Fibroblast of gingiva (primary cell): ENCODE measurements at places on chromosomes 2 and 18.
A peak's percentile ranks its signal among the peaks of the same experiment; 100 is the strongest.

- no peak for DNase-seq
Measured at GRCh38 chr18:24403076-24403475, 5.5 kb upstream of the OSBPL1A start.

GRCh38 chr2:1594373-1595171 is 149.7 kb downstream of the PXDN start:
- no peak for DNase-seq

GRCh38 chr18:69400253-69400975 is at the start of gene DOK6:
Gene DOK6, plus strand, starts transcription at chr18:69400888.
- peak; percentile 80 for DNase-seq

GRCh38 chr18:12029786-12030584 is 48.7 kb downstream of the IMPA2 start:
- no peak for DNase-seq

GRCh38 chr2:145095641-145096435 is 575.9 kb upstream of the ZEB2 start:
- peak; percentile 14 for DNase-seq

DNA sequence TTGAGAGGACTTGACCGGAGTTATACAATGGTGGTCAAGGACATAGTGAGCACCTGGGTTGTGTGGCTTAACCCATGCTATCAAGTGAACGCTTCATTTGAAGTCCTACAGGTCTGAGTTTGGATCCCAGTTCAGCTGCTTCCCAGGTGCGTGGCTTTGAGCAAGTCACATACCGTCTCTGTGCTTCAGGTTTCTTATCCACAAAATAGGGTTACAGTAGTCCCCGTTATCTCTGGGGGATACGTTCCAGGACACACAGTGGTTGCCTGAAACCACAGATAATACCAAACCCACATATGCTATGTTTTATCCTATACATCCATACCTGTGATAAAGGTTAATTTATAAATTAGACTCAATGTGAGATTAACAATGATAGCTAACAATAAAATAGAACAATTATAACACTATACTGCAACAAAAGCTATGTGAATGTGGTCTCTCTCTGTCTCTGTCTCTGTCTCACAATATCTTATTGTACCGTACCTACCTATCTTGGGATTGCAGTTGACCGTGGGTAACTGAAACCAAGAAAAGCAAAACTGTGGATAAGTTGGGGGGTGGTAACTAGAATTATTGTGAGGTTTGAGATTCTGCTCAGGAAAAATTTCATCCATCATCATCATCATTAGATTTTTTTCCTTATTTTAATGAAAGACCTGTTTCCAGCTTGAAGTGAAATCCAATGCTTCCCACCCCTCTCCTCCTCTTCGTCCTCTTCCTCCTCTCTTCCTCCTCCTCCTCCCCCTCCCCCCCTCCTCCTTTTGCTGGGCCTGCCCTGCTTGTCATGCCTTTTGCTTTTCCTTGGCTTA is 22.7 kb downstream of the LBH start:
- no peak for DNase-seq

DNA sequence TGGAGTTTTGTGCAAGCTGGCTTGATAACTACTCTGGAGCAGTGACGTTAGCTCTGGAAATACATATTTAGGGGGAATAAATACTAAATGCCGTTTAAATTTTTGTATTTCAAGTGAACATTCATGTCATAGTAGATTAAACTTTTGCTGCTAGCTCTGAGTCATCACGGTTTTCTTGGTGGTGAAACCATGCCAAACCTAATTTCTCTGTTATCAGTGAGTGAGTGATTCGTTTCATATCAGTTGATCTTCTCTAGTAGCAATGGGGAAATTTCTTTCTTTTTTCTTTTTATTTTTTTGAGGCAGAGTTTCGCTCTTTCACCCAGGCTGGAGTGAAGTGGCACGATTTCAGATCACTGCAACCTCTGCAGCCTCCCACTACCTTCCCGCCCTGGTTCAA is 211.1 kb downstream of the PTPRM start:
- DNase-seq: no peak

DNA sequence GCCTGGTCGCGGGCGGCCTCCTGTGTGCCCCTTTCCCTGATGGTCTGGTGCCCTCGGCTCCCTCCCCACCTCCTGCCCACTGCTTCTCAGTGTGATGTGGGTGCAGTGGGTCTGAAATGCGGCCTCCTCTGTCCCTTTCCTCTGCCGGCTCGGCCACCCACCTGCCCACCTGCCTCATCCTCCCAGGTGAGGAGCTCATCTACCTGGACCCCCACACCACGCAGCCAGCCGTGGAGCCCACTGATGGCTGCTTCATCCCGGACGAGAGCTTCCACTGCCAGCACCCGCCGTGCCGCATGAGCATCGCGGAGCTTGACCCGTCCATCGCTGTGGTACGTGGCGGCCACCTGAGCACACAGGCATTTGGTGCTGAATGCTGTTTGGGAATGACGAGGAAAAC is 18.3 kb downstream of the DTYMK start:
- no peak for DNase-seq

DNA sequence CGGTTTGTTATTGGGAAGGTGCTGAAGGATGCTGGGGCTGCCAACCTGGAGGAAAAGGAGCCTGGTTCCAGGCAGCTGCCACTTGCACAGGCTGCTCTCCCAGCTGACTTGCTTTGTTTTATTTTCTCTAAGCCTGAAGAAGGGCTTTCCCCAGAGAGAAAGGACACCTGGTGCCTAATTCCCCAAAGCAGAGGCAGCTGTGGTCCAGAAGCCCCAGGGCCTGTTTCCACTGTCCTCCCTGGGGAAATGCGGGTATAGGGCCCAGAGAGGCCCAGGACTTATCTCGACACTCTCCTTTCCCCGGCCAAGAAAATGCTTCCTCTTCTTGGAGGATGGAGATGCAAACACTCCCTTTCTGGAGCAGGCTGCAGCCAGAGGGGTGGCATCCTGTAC is 30.1 kb downstream of the INO80C start:
- DNase-seq: no peak

DNA sequence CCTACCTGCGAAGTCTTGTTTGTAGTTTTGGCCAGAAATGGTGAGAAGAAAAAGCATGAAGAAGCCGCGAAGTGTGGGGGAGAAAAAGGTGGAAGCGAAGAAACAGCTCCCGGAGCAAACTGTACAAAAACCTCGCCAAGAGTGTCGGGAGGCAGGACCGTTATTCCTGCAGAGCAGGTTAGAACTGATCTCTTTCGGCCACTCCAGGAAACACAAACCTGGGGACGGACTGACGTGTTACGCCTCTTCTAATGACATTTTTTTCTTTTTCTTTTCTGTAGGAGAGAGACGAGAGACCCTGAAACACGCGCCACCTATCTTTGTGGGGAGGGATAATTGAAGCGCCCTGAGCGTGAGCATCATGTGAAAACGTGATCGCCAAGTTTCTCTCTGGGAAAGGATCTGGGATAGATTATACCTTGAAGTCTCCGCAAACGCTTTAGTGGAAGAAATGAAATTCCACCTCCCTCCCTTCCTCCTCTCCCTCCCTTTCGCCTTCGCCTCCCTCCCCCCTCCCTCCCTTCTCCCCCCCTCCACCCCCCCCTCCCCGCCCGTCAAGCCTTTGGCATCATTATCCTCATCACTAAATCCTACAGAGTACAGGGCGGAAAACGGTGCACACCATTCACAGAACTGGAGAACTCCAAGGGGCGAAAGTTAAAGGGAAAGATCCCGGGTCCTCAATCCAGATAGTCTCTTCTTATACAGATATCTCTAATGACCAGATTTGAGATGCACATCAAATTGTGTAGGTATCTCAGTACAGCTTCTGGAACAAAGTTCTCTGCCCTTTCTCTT is at the start of gene ZEB2:
ZEB2 (minus strand) TSS at position 186 of the 798 bp plus-strand sequence. CDS start 2,769 bp downstream, outside the sequence.
- peak; percentile 98 for DNase-seq

- DNase-seq: no peak
Measured at GRCh38 chr2:28649481-28650265, 102.0 kb upstream of the PPP1CB start.

DNA sequence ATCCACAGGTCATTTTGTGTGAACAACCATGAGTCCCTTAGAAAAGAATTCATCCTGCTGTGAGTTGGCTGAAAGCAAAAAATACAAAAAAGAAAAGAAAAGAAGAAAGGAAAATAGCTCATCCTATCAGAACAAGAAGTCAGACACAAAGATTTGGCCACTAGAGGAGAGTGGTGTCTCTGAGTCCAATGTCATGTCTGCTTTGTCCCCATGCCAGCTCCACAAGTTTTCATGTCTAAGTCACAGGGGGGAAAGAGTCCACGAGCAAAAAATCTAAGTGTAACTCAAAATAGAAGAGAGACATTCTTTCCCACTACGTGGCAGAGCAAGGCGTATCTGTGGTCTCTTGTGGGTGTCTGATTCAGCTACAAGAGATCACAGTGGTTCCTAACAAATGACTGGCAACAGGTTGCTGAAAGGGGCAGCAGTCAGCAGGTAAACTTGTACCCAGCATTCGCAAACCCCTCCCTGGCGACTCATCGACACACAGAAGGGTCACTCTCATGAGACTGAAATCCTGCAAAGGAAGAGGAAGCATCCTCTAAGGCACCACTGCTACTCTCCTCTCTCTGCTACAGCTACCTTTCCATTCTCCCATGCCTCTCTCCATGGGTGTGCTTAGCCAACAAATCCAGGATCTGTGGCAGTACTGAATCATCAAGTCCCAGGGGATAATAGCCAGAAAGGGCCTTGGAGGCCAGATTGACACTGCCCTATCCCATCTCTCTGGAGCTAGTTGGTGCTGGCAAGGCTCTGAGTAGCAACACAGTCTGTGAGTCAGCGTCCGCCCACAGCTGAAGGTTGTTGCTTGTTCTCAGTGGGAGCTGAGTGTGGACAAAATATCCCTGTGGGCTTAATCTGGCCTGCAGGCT is 123.0 kb upstream of the SLC39A10 start:
- peak; percentile 80 for DNase-seq

- peak; percentile 81 for DNase-seq
Measured at GRCh38 chr18:61551586-61551985, 218.4 kb downstream of the CDH20 start.

- peak; percentile 21 for DNase-seq
Measured at GRCh38 chr2:26946841-26947784, 23.3 kb upstream of the MAPRE3 start.

- no peak for DNase-seq
Measured at GRCh38 chr2:190280565-190281350, 38.9 kb downstream of the HIBCH start.

GRCh38 chr2:75722687-75723086 is 12.0 kb upstream of the GCFC2 start:
- DNase-seq: no peak

DNA sequence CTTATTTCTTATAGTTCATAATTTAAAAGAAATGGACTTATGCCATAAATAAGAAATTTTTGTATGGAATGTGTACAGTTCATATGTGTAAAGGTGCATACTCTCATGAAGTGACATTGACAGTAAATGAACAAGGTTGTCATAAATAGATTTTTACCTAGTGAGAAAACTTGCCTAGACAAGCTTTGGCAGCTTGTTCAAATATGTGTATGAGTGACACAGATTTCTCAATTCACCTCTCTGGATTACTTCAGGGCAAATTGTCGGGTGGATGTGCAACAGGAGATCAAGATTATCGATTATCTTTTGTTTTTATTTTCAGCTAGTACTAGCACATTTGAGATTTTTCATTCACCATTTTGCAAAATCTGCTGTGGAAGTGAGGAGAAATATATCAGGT is 758.1 kb upstream of the ACVR2A start:
- DNase-seq: no peak

DNA sequence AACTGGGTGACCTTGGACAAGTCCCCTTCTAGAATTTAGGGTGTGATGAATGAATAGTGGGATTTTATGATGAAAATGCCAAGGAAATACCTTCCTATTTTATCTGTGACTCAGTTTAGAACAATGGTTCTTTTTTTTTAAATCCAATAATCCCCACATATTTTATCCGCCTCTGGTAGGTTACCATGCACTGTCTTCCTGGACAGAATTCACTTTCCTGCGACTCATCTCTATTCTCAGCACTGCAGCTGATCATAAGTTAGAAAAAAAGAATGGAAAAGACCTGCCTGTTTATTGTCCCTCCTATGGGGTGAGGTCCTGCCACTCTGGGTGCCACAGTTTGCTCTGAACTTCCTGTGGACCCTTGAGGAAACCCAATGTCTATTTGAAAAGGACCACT is 73.1 kb downstream of the IRS1 start:
- no peak for DNase-seq

GRCh38 chr2:162261032-162261945 is 18.0 kb upstream of the FAP start:
- peak; percentile 78 for DNase-seq

DNA sequence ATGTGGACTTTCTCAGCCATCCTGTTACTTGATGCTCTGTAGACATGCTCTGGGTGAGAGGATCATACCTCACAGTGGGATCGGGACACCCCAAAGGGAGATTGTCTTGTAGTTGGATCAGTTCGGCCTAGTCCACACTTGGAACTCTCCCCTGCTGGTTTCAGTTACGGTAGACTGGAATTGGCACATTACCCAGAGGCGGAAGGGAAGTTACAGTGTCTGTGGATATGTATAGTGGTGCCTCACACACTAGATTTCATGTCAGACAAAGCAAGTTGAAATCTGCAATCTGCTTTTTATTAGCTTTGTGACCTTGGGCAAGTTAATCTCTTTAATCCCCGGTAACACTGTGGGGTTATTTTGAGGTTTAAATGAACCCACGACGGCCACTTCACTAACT is 16.2 kb upstream of the CTAGE1 start:
- peak; percentile 78 for DNase-seq

GRCh38 chr2:18750672-18751554 is 161.5 kb upstream of the NT5C1B start:
- DNase-seq: peak; percentile 69

DNA sequence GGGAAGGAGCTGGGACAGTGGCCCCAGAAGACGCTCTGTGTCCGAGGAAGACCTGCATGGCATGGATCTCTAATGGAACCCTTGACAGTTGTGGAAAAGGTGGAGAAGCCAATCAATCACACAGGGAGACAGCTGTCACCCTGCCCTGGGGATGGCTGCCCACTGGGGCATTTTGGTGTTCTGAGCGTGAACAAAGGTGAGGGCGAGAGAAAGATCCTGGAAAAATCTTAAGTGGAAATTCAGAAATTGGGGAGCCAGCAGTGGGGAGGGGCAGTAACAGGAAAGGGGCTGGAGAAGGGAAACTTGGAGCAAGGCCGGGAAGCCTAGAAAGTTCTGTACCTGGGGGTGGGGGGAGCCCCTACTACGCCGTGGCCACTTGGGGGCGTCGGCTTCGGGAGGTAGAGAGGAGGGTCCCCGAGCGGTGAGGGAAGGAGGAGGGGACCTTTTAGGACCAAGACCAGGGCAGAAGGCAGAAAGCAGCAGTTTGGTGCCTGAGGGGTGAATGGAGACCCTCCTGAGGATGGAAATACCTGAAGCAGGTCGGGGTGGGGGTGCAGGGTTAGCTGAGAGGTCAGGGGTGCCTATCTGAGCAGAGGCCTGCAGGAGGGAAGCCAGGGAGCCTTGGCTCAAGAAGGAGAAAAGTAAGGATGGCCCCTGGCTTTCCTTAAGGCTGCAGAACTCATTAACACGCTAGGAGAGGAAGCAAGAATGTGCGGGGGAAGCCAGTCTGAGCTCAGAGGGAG is 30.0 kb downstream of the NGEF start:
- DNase-seq: no peak

- no peak for DNase-seq
Measured at GRCh38 chr2:237473878-237474441, 13.1 kb upstream of the MLPH start.

DNA sequence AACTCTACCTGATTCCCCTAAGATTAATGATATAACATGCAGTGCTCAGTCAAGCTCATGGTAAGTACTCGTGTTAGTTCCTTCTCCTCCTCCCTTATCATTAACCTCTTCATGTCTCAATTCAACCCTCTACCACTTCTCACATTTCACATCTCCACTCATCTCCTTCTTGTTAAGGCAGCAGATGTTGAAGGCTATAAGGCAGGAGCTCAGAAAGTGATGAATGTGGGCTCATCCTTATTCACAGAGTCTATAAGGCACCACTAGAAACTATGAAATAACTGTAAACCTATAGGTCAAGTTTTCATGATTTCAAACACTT is 56.0 kb downstream of the CLHC1 start:
- no peak for DNase-seq
